ENCODE measurements at places on chromosomes 6 and 20.

DNA sequence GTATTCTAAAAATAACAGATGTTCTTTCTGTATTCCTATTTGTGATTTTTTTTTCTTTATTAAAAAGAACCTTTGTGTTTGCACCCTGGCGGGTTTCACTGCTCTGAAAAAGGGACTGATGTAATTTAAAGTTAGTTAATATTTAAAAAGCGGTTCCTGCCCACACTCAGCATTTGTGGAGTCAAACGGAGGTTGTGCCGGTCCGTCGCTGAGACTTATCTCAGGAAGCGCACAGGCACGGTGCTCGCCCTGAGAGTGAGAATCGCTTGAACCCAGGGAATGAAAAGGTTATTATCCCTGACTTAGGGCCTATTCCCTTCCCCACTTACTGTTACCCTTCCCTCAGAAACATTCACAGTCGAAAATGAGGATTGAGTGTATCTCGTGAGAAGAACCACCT, 366.7 kb downstream of the THBS2 start:
- no peak for DNase-seq

DNA sequence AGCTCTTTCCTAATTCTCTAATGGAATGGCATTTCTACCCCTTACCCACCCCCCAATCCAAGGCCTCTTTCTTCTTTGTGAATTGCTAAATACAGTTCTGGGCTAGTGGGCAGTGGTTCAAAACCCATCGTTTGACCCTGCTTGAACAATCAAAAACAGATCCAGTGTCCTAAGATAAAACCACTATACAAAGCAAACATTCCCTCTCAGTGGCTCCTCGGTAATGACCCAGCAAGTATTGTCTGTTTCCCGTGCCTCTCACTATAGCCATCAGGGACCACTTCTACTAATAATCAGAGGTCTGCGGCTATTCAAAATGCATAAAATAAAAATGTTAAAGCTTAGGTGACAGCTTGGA, 143.5 kb upstream of the AKAP12 start:
- no peak for DNase-seq

DNA sequence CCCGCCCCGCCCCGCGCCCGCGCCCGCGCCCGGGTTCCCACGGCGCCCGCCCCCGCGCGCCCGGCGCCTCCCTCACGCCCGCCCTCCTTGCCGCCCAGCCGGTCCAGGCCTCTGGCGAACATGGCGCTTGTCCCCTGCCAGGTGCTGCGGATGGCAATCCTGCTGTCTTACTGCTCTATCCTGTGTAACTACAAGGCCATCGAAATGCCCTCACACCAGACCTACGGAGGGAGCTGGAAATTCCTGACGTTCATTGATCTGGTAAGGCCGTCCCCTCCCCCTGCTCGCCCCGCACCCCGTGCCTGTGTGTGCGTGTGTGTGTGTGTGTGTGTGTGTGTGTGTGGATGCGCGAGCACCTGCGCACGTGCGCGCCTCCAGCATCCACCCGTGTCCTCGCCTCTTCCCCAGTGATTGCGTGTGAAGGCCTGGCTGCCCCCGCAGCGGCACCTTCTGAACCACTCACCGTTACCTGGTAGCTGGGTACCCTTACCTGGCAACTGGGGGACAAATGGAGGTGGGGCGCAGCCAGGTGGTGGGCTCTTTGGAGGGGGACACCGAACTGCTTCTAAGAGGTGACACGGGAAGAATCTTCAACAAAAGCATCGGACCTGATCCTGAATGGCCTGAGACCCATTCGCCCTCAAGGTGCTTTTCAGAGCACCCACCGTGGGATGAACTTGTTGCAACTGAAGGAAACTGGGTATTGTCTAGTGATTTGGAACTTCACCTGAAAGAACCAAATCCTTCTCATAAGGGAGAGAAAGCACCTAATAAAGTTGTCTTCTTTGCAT, at the start of gene AIG1:
TSS of gene AIG1 (plus strand) at position 84 of the 791 bp plus-strand sequence. CDS start at position 121, 37 bp downstream.
- no peak for DNase-seq

GRCh38 chr20:45111799-45112471, 3.0 kb downstream of the WFDC5 start:
- DNase-seq, result no peak

- DNase-seq, result no peak
Observed at GRCh38 chr20:32116079-32116521, 6.6 kb downstream of the TM9SF4 start.
